ENCODE measurements at places on chromosomes 11 and 22.
A peak's percentile ranks its signal among the peaks of the same experiment; 100 is the strongest.

DNA sequence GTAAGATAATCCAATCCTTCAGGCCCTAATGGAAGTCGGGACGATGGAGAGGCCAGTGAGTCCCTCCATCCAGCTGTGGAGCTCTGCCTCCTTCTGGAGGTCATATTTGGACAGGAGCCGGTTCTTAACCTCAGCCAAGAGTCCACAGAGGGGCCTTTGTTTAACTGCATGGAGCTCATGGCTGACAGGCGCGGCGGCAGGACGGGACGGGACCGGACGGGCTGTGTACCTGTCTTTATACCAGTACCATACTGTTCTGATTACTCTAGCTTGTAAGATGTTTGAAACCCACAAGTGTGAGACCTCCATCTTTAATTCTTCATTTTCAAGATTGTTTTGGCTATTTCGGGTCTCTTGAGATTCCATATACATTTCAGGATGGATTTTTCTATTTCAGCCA is 20.2 kb upstream of the SPATA19 start:
- no peak for DNase-seq

GRCh38 chr11:16011396-16011795 is 344.9 kb downstream of the SOX6 start:
- peak; percentile 9 for DNase-seq

DNA sequence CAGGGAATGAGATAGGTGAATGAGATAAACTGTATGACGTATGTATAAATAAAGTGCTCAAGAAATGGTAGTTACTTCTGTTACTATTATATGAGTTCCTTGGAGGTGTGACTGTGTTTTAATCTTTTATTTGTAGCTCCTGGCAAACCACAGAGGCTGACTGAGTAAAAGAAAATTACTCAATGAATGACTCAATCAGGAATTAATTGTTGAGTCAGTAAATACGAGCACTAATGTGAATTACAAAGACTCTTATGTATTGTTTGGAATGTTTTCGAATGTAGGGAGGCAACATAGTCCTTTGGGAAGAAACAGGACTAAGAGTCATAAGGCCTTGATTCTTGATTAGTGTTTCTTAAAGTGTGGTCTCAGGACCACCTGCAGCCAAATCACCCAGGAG is 51.1 kb upstream of the BLID start:
- DNase-seq: no peak

DNA sequence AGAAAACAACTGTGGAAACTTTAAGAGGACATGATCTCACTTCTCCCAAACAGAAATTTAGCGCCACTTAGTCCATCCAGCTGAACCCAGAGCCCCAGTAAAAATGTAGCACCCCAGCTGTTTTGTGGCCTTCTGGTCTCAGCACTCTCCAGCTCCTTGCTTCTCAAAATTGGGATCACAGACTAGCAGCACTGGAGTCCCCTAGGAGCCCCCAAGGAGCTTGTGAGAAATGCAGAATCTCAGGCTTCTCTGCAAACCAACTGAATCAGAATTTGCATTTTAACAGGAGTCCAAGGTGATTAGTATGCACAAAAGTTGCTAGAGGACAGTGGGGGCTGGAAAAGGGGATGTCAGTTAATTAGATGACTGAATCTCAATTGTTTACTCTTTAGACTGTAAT is 89.8 kb upstream of the FIBIN start:
- peak; percentile 44 for DNase-seq

Data from NCI-H69 (cell line).